Peyer's patch (tissue), 4 donors: ENCODE measurements at places on chromosomes 3 and 15. TPM values are rescaled to one million over a fixed set of nuclear protein-coding genes. Genes with fewer than 3 reads are reported as not detected.

Gene PPP2R3A
- total RNA-seq = 26.1 TPM

Gene TARS3
- total RNA-seq = 18.6 TPM

Gene CDCP1
- 68.3 TPM for total RNA-seq

Gene FAM98B
- 7.7 TPM for total RNA-seq

Gene CCR2
- 4.1 TPM for total RNA-seq

DNA sequence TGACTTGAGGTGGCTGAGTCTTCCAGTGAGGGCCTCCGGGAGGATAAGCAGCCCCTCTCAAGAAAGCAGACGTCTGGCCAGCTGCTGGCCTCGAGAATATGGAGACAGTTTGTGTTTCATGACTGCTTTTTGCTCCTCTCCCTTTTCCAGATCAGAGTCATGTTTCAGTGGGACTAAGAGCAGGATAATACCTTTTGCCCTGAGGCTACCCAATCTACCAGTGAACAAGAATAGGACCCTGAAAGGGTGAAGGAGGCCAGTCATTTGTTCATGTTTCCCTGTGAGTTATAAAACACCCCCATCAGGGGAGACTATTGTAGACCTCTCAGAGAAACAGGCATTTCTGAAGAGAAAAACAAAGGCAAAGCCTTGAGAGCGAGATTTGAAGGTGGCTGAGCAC, 137.4 kb downstream of the RYR3 start:
- DNase-seq = no peak
- no peaks in the 10 kb centered on the region for H3K27me3 ChIP-seq
- no peaks in the 10 kb centered on the region for H3K4me1 ChIP-seq
- H3K36me3 ChIP-seq = no peaks in the 10 kb centered on the region
- H3K27ac ChIP-seq = no peak overlapping the region

DNA sequence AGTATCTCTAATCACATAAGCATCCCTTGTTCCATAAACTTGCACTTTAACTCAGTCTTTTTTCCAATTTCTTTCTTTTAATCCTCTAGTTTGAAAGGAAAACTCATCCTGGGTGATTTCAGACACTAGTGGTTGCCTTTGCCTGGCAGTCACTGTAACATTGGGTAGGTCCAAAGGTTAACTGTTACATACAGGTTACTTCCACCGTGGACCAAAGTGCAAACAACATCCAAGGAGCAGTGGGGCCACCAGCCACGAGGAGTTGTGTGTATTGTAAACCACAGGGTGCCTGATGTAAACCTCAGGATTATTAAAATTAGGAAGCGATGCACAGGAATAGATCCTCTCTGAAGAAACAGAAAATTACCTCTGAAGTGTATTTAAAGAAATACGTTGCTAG, 75.0 kb downstream of the HCN4 start:
- H3K27ac ChIP-seq = no peak overlapping the region
- H3K27me3 ChIP-seq = no peaks in the 10 kb centered on the region
- H3K36me3 ChIP-seq = no peaks in the 10 kb centered on the region
- H3K4me1 ChIP-seq = no peaks in the 10 kb centered on the region
- DNase-seq = no peak
- no peak overlapping the region for H3K4me3 ChIP-seq

DNA sequence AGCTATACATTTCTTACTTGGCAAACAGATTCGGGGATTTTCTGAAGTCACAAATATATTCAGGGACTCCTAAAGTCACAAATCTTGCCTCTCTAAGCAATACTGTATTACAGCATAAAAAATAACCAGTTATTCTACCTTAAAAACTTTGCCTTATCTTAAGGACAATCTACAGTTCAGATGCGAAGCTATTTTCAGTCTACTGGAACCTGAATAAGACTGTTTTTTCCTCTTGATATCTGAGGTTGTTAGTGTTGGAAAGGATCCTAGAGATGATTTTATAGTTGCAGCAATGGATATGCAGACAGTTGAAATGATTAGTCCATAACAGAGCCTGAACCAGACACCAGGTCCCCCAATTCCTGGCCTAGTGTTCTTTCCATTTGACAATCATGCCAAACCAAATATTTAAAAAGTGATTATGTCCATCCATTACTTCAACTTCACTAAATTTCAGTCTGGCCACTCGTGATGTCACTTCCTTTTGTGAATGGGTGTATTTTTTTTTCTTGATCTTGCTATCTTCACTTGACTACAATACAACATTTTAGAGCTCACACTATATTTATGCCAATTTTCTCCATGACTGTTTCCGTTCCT, 1.8 kb downstream of the HDGFL3 start:
- H3K4me3 ChIP-seq = no peak overlapping the region
- H3K27me3 ChIP-seq = peaks cover 5% of the 10 kb centered on the region
- H3K27ac ChIP-seq = no peak overlapping the region
- no peaks in the 10 kb centered on the region for H3K4me1 ChIP-seq
- H3K36me3 ChIP-seq = no peaks in the 10 kb centered on the region
- DNase-seq = no peak

DNA sequence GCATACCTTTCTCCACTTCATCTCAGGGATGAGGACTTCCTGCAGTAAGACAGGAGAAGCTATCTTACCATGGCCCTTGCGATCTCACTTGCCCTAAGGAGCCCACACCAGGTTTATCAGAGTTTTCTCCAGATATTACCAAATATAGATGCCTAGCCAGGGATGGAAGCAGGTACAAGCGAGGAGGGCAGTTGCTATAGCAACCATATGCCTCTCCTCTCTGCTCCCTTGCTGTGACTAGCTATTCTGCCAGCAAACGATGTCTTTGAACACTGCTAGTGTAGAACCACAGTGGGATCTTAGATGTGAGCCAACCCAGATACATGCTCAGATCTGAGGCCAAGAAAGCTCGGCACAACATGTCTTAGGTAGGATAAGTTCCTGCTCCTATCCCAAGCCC, 33.9 kb downstream of the GRAMD2A start:
- H3K4me1 ChIP-seq = no peaks in the 10 kb centered on the region
- H3K4me3 ChIP-seq = no peak overlapping the region
- no peaks in the 10 kb centered on the region for H3K27me3 ChIP-seq
- H3K36me3 ChIP-seq = no peaks in the 10 kb centered on the region

DNA sequence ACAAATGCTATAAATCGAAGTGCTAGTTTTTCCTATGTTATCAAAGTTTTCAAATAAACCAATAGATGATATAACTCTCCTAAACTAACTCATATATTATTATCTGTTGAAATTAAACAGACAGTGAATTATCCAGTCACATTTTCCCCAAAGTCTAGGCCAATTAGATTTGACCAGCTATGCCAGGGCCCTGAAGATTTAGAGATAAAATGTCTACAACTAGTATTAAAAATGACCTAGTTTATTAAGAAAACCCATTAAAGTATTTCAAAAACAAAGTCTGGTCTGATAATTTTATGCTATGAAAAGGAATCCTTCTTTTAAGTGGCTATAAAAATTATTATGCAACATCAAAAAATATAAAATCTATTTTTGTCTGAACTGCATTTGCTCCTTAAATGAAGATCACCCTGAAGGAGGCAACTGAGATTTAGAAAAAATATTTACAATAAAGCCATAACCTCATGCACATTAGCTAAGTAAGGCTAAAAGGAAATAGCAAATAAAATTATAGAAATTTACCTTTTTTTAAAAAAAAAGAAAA, 83.4 kb upstream of the MEX3B start:
- no peak for DNase-seq
- H3K4me3 ChIP-seq = no peak overlapping the region
- no peaks in the 10 kb centered on the region for H3K27me3 ChIP-seq
- H3K4me1 ChIP-seq = no peaks in the 10 kb centered on the region
- H3K36me3 ChIP-seq = peaks cover 19% of the 10 kb centered on the region

- H3K27me3 ChIP-seq = no peaks in the 10 kb centered on the region
- H3K4me3 ChIP-seq = no peak overlapping the region
- DNase-seq = peak; percentile 26
- no peaks in the 10 kb centered on the region for H3K36me3 ChIP-seq
- no peak overlapping the region for H3K27ac ChIP-seq
- no peaks in the 10 kb centered on the region for H3K4me1 ChIP-seq
Measured at GRCh38 chr15:74060251-74060650, 22.1 kb downstream of the GOLGA6A start.

GRCh38 chr3:12663401-12663935, 449 bp downstream of the RAF1 start:
- no peaks in the 10 kb centered on the region for H3K36me3 ChIP-seq
- peak; percentile 62 for DNase-seq
- peak overlapping the region; percentile 98 for H3K27ac ChIP-seq
- H3K4me1 ChIP-seq = no peaks in the 10 kb centered on the region
- H3K4me3 ChIP-seq = peak overlapping the region; percentile 96
